MG63 (cell line): ENCODE measurements at places on chromosomes 3 and 15.

GRCh38 chr15:33022629-33023028, 171.9 kb downstream of the FMN1 start:
- peak; percentile 75 for DNase-seq

DNA sequence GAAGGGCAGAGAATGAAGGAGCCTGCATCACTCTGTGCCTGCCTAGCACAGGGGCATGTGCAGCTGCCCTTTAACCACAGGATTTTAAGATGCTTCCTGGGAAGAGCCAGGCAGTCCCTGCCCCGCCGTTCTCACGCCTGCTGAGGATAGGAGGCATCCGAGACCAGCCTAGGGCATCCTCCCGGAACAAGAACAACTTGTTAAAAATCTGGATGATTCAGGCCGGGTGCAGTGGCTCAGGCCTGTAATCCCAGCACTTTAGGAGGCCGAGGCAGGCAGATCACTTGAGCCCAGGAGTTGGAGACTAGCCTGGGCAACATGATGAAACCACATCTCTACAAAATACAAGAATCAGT, 15.2 kb downstream of the NRROS start:
- DNase-seq = no peak

- DNase-seq = no peak
These were observed 143.7 kb downstream of the MYLK start for GRCh38 chr3:123740391-123740822.

GRCh38 chr15:20271647-20272046, 270.0 kb downstream of the GOLGA6L6 start:
- DNase-seq = no peak

- DNase-seq = no peak
These were observed 99.5 kb downstream of the ZNF621 start for GRCh38 chr3:40624189-40624769.
